T-helper 2 cell treated with Interferon-gamma antibody and Interleukin-4, amounts not matched to agents 5 μg/mL and 100 μg/mL, for 36 hours (primary cell): ENCODE measurements at places on chromosomes 3 and 15.

DNA sequence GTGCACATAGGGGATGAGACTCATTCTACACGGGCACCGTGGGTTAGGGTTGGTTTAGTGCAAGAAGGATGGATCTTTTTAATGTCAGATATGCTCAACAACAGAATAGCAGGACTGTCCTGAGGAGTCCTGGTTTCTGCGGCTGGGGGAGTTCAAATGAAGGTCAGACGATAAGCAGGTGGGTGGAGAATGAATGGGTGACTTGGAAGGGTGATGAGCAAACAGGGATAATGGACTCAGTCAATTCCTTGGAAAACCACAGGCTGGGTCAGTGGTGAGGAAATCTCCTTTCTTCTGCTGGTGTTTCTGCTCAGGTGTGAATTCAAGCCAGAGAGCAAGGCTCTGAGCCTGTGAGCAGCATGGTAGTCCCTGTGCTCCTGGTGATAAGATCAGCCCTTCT is 59.9 kb downstream of the MESD start:
- DNase-seq: no peak

- no peak for DNase-seq
Observed at GRCh38 chr3:98788651-98789050, 25.5 kb downstream of the ST3GAL6 start.

DNA sequence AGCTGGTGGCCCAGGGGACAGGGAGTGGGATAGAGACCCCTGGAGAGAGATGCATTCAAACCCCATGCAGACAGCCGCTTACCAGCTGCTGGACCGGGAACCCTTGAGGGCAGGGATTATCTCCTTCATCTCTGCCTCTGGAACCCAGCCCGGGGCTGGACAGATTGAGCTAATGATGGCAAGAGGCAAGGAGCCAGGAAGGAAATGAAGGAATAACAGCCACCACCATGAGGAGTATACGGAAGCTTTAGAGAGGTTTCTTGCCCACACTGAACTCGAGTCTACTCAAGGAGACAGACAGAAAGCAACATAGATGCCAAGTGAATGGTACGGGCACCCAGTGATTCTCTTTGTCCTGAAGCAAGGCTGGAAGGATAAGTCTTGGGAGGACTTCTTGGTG is 23.2 kb downstream of the HAPLN3 start:
- DNase-seq: no peak

DNA sequence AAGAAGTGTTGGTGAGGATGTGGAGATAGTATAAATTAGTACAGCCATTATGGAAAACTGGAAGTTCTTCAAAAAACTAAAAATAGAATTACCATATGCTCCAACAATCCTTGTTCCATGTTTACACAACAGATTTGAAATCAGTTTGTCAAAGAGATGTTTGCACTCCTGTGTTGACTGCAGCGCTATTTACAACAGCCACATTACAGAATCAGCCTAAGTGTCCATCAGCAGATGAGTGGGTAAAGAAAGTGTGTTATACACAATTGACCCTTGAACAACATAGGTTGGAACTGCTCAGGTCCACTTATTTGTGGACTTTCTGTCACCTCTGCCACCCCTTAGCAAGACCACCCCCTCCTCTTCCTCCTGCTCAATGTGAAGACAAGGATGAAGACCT is 34.7 kb downstream of the LMLN start:
- DNase-seq: no peak

- DNase-seq: no peak
Observed at GRCh38 chr15:62904041-62904910, 138.3 kb upstream of the TPM1 start.

DNA sequence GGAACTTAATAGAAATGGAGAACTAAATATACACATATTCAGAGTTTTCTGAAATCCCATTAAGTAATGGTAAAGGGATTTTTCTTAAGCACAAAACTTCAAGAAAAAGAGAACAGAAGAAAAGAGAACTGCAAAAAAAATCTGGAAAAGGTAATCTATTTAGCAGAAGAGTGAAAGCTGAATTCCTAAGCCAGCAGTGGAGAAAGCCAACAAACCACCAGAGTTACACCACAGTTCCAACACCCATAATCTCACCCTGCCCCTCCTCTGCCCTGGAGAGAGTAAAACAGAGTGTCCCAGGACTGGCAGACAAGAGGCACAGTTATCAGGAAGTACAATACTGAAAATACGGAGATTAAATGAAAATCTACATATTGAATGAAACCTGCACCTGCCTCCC is 29.4 kb downstream of the TP53BP1 start:
- no peak for DNase-seq
